ENCODE measurements at places on chromosomes 2 and 18.

GRCh38 chr2:240603081-240603835 lies 16.7 kb downstream of the CAPN10 start:
- no peak for DNase-seq

- DNase-seq, result peak; percentile 22
Observed at GRCh38 chr2:148527488-148528340, 116.8 kb upstream of the EPC2 start.

- peak; percentile 91 for DNase-seq
Observed at GRCh38 chr2:36371928-36372391, 16.4 kb downstream of the CRIM1 start.

DNA sequence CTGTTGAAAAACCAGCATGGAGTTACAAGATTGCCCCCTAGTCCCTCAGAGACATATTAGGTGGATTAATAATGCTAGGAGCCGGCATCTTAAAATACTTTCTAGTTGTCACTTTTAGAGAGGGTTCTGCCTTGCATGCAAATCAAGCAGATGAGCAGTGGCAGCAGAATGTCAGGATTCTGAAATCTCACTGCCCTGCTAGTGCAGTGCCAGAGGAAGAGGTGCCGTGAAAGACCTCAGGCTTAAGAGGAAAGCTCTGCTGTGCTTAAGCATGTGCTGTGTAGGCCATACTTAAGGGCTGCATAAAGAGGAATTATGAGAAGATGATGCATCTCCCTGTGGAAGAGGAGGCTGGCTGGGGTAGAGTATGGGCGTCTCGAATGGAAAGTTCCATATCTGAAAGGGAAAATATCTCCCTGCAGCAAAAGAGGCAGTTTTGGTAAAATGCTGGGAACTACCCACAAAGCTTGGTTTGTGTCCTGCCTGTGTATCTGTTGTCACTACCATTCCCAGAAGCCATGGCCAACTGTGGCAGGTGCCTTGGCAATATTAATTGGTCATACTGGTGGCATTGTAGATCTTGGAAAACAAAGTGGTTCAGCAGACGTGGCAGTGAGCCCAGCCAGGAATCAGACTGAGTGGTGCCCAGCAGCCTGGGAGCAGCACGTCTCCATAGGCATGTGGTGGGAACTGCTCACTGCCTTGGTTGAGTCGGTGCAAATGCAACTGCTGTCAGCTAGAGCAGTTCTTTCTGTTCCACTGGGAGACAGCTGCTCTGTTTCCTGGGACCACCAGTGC lies 131.9 kb downstream of the EVA1A start:
- DNase-seq, result no peak

DNA sequence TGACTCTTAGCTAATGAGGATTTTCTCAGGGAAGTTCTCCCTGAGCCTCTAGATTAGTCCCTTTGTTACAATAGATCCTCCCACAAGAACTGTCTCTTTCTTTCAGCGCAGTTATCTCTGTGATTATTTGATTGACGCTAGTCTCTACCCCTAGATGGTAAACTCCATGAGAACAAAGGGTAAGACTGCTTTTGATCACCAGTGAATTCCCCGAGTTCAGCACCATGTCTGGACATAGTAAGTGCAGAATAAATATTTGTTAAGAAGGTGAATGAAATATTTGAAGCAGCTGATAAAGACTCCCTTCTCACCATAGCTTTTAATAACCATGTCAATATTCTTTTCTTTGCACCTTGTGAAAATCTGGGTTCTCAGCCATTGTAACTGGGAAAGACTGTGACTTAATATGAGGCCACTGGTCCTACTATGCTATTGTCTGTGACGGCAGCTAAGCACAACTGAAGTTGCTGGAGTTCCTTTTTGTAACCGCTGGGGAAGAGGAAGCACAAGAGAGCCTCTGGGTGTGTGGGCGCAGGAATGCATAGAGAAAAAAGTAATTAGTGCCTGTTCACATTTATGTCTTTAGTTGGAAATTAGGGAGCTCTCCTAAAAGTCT lies 214.7 kb downstream of the TGIF1 start:
- no peak for DNase-seq

GRCh38 chr2:60998628-60999545 lies 18.6 kb upstream of the PEX13 start:
- DNase-seq, result peak; percentile 51

DNA sequence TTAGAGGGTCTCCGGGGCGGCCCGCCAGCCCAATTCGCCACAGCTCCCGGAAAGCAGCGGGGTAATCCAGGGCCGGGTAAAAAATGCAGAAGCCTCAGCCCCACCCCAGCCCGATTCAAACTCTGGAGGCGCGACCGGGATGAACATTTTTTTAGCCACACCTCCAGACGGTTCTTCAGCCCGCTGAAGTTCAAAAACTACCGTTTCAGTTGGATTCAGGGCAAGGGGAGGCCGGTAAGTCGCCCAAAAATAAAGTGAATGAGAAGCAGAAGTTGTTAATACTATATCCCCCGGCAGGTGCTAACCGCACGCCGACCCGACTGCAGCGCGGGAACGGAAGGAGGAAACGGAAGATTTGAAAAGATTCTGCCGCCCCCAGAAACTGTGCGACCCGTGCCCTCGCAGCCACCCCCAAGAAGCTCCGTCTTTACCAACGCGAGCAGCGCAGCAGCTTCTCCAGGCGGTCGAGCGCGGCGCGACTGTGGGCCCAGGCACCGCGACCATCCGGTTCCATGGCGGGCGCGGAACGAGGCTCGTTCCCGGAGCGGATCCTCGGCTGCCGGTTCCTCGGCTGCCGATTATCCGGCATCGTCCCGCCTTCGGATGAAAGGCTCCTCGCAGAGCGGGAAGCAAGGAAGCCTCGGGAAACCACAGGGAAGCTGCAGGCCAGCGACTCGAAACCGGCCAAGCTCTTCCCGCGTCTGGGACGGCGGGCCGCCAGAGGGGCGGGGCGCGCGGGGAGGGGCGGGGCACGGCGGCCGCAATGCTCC lies at the start of gene BARD1:
Gene BARD1 (minus strand): TSS at position 703 of the 770 bp plus-strand sequence. CDS start 114 bp downstream, at position 589.
- DNase-seq, result peak; percentile 59

DNA sequence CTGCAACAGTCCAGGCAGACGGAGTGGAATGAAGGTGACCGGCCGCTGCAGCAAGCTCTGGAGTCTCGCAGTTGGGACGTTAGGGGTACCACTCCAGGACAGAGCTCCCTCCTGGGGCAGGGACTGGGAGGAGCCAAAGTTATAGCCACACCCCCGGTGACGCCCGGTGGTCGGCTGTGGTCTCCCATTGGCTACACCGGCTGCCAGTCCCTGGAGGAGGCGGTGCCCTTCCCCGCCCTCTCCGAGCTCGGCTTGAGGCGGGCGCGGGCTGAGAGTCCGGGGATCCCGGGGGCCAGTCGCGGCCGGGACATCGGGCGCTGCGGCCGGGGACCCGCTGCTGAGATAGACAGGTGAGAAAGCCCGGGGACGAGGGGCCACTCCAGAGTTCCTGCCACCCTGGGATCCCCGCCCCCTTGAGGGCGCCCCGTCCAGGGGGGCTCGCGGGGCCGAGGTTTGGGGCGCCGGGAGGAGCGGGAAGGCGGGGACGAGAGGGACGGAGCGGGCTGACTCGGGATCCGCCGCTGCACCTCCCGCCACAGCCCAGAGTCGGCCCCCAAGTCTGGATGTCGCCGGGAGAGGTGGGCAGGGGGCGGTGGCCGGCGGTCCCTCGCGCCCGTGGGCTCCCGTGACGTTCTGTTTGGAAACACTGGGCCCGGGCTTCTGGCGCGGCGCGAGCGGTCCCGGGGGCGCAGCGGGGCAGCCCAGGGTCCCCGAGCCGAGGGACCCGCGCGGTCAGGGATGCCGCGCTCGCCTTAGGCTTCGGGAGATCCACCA lies at the start of gene PLEKHH2:
Gene PLEKHH2 (plus strand): TSS at position 231 of the 774 bp plus-strand sequence. CDS start 7,414 bp downstream, outside the sequence.
- peak; percentile 89 for DNase-seq

GRCh38 chr18:11511434-11512095 lies 97.8 kb upstream of the SLC35G4 start:
- no peak for DNase-seq

All from kidney tubule cell (primary cell).